ENCODE measurements at places on chromosomes 6 and 20.
A peak's percentile ranks its signal among the peaks of the same experiment; 100 is the strongest.

- no peak for ATAC-seq
Observed at GRCh38 chr20:9441948-9442347, 72.4 kb upstream of the LAMP5 start.

DNA sequence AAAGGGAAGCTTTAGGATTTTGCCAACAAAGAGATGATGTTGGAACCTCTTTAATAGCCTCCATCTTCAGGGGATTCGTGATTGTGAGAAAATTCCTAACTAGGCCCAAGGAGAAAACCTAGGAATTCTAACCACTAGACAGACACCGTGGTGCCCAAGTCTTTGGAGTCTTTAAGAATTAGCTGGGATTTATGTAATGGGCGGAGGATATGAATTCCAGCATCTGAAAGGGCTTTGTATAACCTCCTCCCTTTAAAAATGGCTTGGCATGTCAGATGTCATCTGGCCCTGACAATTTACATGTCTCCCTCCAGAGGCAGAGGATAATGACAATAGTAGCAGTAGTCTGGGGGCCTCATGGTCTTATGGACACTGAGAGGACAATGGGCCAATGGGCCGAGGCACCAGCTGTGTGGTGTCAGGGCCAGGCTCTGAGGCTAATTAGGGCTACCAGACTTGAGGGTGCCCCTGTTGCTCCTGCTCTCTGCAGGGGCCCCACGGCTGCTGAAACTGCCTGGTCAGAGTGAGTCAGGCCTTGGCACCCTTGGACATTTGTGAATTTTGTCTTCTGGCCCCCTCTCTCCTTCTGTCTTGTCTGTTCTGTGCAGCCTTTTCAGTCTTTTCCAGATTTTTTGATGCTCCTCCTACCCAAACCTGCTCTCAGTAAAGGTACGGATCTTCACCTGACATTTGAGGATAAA, 113.9 kb downstream of the EDN1 start:
- no peak for ATAC-seq

DNA sequence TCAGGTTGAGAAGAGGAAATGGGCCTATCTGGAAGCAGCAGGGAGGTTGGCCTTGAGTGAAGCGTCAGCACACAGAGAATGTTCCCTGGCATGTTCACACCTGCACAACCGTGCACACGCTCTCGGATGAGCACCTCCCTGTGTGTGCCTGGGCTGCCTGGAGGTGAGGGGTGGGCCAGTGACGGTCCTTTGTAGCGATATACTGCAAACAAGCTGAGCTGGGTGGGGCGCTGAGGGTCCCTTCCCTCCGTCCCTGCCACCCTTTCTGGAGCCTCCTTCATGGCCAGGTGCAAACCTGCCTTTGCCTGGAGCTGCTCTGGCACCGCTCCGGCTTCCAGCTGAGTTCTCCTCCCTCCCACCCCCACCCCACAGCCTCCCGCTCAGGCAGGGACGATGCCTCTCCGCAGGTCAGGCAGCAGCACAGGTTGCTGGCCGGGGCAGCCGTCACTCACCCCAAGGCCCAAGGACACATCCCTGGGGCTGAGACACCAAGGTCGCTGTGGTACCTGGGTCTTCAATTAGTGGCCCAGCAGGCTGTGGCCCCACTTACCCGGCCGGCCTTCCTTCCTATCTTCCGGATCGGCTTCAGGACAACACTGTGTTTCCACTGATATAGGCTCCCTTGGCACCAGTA, 111.6 kb downstream of the ERMARD start:
- ATAC-seq, result no peak

DNA sequence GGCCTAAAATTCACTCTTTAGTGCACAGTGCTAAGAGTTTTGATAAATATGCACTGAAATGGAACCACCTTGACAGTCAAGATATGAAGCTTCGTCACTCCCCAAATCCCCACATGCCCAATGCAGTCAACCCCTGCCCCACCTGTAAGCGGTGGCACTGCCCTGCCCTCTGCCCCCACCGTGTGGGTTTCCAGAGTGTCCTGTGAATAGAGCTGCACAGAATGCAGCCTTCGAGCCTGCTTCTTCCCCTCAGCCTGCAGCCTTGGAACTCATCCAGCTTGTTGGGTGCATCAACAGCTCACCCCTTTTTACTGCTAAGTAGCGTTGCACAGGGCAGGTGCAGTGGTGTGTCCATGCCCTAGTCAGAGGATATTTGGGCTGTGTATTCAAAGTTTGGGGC, 216.3 kb downstream of the SYNDIG1 start:
- ATAC-seq, result no peak

DNA sequence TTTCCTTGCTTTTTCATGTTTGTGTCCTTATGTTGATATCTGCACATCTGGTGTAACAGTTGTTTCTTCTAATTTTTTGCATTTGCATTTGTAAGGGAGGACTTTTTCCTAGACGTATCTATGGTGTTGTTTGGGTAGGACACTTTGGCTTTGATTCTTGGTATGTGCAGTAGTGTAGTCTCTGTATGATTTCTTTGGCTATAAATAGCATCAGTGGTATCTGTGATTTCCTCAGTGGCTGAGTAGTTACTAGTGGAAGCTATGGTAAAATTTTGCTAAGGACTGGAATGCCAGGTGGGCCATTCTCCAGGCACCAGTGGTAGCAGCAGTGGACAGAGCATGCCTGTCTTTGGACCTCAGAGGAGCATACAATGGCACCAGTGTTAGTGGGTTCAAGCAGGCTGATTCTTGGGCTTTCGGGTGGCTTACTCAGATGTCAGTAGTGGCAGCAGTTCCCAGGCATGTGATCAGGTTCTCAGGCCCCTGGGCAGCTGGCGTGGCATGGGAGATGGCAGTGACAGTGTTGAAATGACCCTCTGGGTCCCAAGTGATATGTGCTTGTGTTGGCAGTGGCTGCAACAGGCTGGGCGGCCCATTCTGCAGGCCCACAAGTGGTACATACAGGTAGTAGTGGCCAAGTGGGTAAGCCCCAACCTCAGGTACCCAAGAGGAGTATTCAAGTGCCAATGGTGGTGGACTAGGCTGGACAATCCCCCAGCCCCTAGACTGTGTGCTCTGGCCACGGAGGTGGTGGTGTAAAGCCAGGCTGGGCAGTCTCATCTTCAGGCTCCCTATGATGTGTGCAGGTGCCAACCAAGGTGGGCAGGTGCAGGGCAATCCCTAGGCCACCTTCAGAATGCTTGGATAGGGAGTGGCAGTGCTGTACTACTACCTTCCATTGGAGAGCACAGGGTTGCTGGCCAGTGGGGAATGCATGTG, 54.5 kb downstream of the PLCG1 start:
- ATAC-seq, result peak; percentile 25

GRCh38 chr6:16345449-16346330, 107.3 kb downstream of the GMPR start:
- ATAC-seq, result peak; percentile 69

GRCh38 chr6:18308070-18308735, 43.9 kb upstream of the DEK start:
- ATAC-seq, result no peak

- no peak for ATAC-seq
Observed at GRCh38 chr6:30965140-30965601, 18.3 kb upstream of the MUC21 start.

DNA sequence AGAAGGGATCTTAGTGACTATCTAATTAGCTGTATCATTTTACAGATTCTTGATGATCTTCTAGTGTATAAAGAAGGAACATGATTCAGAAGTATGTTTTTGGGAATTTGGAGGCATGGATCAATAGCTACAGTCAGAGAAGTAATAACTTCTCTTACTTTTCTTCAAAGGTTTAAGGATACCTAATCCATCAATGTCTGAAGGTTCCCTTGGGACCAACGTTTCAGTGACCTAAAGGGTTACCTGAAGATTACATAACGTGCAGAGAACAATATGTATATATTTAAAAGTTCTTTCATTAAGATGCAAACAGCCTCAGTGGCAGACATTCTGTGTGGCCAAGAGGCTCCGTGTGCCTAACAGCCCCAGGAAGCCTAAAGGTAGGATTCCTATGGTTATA, 3.2 kb downstream of the HDAC2 start:
- ATAC-seq, result no peak

DNA sequence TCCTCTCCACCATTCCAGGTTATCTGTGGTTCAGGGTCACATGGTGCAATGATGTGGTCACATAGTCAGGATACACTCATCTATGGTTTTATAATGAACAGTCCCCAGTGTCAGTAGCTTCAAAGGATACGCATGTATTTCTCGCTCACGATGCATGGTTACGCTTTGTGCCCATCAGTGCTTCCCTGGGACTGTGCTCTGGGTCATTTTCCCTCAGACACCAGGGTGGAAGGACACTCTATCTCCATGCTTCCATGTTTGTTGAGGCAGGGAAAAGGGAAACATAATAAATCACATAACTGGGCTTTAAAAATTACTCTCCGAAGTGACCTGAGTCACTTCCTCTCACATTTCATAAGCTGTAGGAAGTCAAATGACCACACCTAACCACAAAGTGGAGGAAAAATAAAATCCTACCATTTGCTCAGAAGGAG, 394.8 kb upstream of the NOX3 start:
- ATAC-seq, result no peak

GRCh38 chr6:169971081-169971861, 219.8 kb downstream of the ERMARD start:
- ATAC-seq, result no peak

GRCh38 chr20:5234158-5234557, 82.6 kb downstream of the PROKR2 start:
- ATAC-seq, result no peak

DNA sequence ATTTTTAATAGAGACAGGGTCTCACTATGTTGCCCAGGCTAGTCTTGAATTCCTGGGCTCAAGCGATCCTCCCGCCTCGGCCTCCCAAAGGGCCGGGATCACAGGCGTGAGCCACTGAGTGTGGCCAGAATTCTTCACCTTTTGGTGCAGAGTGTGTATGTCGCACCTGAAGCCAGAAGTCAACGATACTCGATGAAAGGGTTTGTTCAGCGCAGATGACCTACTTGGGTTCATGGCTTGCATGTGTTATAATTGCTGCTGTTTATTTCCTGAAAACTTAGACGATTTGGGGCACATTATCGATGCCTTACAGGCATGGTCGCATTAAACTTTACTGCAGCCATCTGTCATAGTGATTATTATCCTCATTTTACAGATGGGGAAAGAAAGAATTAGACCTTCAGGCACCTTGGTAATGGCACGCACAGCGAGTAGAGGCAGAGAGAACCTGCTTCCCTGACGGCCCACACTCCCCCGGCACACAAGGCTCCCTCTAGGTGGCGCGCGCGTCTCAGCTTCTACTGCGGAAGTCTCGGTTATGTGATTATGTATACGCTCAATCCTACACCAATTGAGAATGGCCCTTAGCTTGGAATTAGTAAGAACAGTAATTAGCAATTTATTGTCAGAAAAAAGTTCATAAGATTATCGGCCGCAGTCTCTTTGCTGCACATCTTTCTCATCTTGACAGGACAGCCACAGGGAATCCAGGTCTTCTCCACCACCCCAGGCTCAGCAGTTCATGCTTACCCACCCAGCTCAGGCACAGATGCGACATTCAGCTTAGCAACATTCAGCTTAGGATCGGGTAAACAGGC, 212.8 kb upstream of the PROKR2 start:
- peak; percentile 53 for ATAC-seq

GRCh38 chr20:52889225-52889624, 82.9 kb upstream of the TSHZ2 start:
- no peak for ATAC-seq

GRCh38 chr6:157962601-157963302, 18.9 kb upstream of the SYNJ2 start:
- ATAC-seq, result no peak

- ATAC-seq, result no peak
Observed at GRCh38 chr6:99289701-99290100, 59.8 kb downstream of the FAXC start.

- no peak for ATAC-seq
Observed at GRCh38 chr6:3614918-3615317, 136.6 kb downstream of the PXDC1 start.

DNA sequence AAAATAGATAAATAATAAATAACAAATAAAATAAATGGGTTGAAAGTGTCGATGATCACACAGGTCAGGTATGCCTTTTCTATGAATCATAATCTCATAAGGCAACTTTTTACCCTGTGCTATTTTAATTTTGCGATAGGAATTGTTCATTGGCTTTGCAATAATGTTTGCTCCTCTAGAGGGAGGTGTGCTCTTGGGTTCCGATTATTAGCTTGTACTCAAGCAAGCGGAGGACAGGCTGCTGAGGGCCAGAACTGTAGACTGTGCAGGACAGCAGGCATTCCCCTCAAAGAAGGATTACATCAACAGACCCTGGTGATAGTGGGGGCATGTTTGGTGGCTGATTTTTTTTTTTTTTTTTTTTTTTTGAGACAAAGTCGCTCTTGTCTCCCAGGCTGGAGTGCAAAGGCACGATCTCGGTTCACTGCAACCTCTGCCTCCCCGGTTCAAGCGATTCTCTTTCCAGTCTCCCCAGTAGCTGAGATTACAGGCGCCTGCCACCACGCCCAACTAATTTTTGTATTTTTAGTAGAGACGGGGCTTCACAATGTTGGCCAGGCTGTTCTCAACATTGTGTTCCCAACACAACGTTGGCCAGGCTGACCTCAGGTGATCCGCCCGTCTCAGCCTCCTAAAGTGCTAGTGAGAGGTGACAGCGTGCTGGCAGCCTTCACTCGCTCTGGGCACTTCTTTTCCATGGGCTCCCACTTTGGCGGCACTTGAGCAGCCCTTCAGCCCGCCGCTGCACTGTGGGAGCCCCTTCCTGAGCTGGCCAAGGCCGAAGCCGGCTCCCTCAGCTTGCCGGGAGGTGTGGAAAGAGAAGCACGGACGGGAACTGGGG, 35.6 kb downstream of the RIOK1 start:
- peak; percentile 36 for ATAC-seq

DNA sequence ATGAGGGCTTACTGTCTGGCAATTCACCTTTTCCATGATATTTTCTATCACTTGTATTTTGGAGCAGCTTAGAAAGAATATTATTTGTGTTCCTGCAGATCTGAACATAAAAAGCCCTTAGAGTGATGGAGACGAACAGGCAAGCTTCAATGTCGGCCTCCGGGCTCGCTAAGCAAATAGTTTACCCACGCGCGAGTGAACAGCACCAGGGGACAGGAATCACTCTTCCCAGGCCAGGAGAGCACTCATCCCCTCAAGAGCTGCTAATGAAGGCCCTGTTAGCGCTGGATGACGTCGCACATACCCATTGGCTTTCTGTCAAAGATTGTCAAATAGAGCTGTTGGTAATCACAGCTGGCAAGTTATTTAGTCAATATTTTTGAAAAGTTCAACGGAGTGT, 395.7 kb downstream of the ZFAND3 start:
- no peak for ATAC-seq

DNA sequence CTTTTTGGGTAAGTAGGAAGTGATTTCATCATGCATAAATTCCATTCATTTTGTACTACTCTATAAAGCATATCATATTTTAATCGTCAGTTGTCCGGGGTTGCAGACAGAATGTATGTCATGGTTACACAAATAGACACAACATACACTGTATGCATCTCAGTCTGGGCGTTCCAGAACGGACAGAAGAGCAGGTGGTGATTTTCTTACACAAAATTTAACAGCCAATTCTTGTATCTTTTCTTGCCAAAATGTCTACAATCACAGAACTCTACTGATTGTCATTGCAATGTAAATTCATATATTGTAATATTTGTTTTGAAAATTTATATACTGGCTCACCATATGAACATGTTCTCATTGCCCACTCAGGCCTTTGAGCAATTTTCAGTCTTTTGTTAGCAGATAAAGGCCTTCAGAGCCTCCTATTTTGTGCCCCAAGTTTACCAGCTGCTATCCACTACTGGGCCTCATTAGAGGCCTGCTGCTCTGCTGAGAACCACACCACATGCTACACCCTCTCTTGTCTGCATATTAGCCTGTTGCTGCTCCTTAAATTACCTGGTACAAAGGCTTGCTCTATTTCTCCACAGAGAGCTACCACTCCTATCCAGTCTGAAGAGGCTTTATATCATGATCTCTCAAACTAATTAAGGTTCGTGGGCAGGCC, 61.5 kb downstream of the PRDM13 start:
- ATAC-seq, result no peak
